ENCODE measurements at places on chromosomes 11 and 22. TPM values are rescaled to one million over a fixed set of nuclear protein-coding genes. Genes with fewer than 3 reads are reported as not detected.

The PRR5L gene
- 43.2 TPM for total RNA-seq

The CHRM4 gene
- not detected for total RNA-seq

The NXPE2 gene
- not detected for total RNA-seq

The PRCP gene
- 27.1 TPM for total RNA-seq

The RABL2B gene
- 18.1 TPM for total RNA-seq

The TIRAP gene
- 4.4 TPM for total RNA-seq

The SMDT1 gene
- total RNA-seq = 2.0 TPM

The CHRDL2 gene
- total RNA-seq = not detected

The FADS2 gene
- 312 TPM for total RNA-seq

The B4GALNT4 gene
- 21.6 TPM for total RNA-seq

The THY1 gene
- 380 TPM for total RNA-seq

The GLB1L3 gene
- 0.16 TPM for total RNA-seq

The OR5T2 gene
- total RNA-seq = not detected

The CNGA4 gene
- under 0.01 TPM for total RNA-seq

The CLDN5 gene
- total RNA-seq = 0.13 TPM

The POTEH gene
- total RNA-seq = not detected

The PATE4 gene
- not detected for total RNA-seq

The YPEL4 gene
- total RNA-seq = not detected

The TREH gene
- total RNA-seq = not detected

The C22orf31 gene
- not detected for total RNA-seq

The PNPLA5 gene
- total RNA-seq = not detected

The NAALAD2 gene
- total RNA-seq = 0.63 TPM

The PAMR1 gene
- total RNA-seq = 10.0 TPM

The MMP11 gene
- total RNA-seq = 117 TPM

The CHADL gene
- total RNA-seq = 8.1 TPM

The CCDC188 gene
- total RNA-seq = 0.25 TPM

The MYO18B gene
- not detected for total RNA-seq

The FAM83F gene
- 0.16 TPM for total RNA-seq

The OR5A2 gene
- not detected for total RNA-seq

The DEAF1 gene
- 52.5 TPM for total RNA-seq
